ENCODE measurements at places on chromosomes 3 and 15. TPM values are rescaled to one million over a fixed set of nuclear protein-coding genes. Genes with fewer than 3 reads are reported as not detected.
A peak's percentile ranks its signal among the peaks of the same experiment; 100 is the strongest.

- no peak for DNase-seq
These were observed 188.7 kb upstream of the EIF1B start for GRCh38 chr3:40120806-40121205.

GRCh38 chr15:39451871-39452270, 129.0 kb upstream of the THBS1 start:
- no peak for DNase-seq

DNA sequence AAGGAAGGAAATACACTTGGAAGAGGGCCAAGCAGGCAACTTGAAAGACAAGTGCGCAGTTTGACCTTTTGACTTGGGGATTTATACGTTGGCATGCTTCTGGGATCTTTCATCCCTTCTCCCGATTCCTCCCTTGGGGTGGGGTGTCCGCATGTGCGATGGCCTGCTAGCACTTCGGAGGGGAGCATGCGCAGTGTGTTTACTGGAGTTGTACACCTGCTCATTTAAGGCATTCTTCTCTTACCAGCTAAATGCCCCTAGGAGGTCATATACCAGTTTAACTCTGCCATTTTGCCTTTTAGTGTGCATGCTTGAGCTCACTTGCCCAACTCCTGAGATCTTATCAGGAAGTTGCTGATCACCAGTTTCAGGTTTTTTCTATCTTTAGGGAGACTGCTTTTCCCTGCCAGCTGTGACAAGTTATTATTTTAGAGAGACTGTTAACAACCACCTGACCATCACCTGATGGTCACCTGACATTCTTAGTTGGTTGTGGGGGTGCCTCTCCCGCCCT, 63.5 kb downstream of the BFSP2 start:
- DNase-seq, result no peak

Gene GRK7
- total RNA-seq, result not detected

DNA sequence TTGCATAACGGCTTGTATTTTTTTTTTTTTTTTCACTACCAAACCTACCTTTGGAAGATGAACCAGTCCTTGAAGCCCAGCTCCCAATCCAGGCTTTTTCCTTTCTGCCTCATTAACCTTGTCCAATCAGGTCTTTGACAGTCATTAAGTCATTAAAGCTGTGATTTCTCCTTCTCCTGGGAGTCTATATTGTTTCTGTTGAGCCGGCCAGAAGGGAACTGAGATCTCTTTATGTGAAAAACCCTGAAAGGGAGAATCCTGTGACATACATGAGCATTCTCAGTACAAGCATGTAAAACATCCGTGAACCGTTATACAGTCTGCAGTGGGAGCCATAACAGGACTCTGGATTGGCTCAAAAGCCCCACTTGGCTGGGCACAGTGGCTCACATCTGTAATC, 40.0 kb downstream of the ZNF589 start:
- no peak for DNase-seq

DNA sequence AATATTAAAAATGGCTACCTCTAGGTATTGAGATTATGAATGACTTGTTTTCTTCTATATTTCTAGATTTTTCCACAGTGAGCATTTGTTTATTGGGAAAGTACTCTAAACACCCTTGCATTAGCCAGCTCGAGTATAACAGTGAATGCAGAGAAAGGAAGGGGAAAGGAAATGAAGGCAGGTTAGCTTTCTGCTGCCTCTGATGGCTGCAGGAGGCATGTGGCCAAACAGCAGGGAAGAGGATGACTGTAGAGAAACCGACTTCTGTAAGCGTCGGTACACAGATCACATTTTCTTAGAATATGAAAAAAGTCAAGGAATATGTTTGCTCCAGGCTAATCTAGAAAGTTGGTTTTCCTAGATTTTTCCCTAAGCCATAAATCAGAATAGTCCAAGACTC, 19.8 kb downstream of the GNB5 start:
- no peak for DNase-seq

DNA sequence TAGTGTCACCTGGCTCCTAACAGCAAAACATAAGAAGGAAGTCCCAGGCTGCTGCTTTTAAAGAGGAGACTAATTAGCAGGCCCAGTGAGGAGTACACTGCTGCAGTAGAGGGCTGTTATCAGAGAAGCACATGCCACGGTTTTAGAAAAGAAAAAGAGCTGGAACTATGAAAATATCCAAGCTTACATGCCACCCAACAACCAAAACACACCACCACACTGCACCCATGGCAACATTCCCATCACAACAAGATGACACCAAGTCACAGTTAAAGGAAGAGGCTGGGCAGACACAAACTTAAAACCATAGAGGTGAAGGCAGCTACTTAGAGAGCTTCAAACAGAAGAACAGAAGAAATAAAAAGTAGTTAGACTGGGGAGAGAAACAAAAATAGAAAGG, 37.0 kb downstream of the NPTN start:
- no peak for DNase-seq

Gene PPP1R14D
- total RNA-seq, result not detected

- DNase-seq, result peak; percentile 87
These were observed at the start of gene CLDN1 for GRCh38 chr3:190321789-190322603. TSS of gene CLDN1 (minus strand) at chr3:190322446. CDS start at chr3:190322206, 240 bp downstream.

GRCh38 chr3:123104550-123104949, 37.7 kb downstream of the PDIA5 start:
- no peak for DNase-seq

Gene TMC3
- total RNA-seq, result not detected

DNA sequence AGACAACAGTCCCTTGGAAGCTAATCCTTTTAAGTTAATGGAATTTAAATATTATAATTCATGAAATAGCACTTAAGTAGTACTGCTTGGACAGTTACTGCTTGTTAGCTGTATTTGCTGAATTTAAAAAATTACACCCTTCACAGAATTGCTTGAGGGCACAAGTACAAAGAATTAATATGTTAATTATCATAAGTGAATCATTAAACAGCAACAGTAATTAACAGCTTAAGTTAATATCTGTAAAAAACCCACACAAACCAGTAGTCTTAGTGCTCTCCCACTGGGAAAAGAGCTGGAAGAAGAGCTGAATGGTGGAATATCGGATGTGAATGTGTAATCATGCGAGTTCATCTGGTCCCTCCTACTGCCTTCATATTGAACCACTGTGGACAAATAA, 232.0 kb downstream of the CD47 start:
- DNase-seq, result no peak

Gene CACNA1D
- 1.9 TPM for total RNA-seq

DNA sequence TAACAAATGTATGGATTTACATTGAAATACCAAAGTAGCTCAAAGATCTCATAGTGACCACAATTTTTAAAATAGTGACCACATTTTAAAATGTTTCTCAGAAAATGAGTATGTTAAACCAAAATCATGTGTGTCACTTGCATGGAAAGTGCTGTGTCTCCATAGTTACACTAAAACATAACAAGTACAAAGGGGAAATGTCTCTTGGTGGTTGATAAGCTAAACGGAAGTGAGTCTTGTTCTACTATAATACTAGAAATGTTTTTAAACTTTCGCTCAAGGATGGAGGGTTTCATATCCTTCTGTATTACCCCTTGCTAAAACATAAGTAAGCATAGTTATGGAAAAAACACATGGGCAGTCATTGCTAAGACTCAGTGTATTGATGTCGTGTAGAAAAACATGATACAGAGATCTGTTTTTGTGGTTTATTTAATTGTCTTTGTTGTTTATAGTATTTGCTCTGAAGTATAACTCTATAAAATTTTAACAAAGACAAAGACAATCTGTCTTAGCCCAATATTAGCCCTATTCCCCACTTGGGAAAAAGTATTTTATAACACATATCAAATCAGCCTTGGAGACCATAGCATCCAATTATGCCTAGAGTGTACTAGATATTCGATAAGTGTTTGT, 27.0 kb upstream of the DENND4A start:
- no peak for DNase-seq

Gene SERPINI1
- total RNA-seq, result 5.8 TPM

DNA sequence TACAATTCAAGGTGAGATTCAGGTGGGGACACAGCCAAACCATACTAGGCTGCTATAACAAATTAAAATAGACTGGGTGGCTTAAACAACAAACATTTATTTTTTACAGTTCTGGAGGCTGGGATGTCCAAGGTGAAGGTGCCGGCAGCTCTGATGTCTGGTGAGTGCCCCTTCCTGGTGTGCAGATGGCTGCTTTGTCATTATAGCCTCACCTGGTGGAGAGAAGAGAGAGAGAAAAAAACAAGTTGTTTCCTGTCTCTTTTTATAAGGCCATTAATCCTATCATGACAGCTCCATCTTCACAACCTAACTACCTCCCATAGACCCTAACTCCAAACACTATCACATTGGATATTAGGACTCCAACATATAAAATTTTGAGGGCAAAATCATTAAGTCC, 279.7 kb downstream of the ZIC1 start:
- no peak for DNase-seq

DNA sequence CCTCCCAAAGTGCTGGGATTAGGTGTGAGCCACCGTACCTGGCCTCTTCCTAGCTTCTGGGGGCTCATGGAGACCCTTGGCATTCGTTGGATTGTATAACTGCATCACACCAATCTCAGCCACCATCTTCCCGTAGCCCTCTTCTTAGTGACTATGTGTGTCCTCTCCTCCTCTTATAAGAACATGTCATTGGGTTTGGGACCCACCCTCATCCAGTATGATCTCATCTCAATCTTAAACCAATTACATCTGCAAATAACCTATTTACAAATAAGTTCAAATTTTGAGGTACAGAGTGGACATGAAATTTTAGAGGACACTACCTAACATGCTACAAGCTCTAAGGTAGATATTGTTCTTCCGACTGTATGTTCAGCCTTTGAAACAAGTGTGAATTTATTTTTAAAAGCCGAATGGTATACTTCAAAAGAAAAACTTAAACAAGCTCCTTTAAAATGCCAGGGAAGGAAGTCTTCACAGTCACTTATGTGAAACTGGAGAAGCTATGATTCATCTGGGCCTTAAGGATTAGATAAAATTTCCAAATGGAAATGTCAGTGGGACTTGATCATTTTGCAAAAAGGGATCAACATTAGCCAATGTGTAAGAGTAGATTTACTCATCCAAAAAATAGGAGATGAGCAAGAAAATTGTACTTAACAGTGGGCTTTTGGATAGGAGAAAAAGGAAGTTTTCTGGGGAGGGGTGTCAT, 225.7 kb downstream of the MEX3B start:
- no peak for DNase-seq

DNA sequence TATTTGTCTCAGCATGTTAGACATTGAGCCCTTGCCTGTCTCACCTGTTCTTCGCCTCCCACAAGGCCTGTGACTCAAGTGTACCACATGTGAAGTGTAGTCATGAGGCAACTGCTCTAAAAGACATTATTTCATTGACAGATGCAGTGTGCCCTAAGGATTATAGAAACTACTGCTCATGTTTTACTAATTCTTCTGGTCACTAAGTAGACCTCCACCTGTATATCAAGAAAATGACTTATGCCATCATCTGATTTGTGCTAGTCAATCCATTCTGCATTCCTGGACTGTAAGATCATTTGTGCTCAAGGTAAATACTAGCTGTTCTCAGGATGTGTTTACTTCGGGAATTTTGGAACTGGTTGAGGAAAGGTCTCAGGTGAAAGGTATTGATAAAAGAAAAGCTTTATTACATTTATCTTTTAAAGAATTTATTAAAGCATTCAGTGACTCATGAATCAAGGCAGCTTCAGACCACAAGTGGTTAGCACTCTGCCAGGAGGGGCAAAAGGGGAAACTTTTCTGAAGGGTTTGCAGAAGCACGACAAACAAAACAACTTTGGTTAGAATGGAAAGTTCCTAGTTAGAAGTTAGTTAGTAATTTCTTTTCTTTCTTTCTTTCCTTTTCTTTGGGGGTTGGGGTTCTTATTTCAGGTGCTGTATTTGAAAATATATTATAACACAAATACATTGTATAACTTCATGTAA, 465.3 kb upstream of the CBLB start:
- no peak for DNase-seq

Gene PPCDC
- total RNA-seq, result 22.7 TPM

Gene MAP6D1
- 7.1 TPM for total RNA-seq

DNA sequence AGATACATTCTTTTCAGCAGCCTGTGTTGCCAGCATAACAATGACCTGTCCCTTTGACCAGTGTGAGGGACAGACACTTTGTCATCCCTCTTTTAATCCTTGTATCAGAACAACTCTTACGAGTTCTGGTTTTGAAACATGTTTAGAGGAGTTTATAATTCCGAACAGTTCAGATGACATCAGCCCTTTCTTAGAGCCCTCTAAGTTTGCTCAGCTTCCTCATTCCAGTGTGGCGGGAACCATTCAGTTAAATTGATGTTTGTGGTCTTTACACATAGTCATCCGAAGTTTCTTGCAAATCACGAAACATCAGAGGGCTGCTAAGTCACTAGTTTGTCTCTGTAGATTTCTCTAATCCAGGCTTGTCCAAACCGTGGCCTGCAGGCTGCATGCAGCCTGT, 102.5 kb downstream of the AKAP13 start:
- no peak for DNase-seq

DNA sequence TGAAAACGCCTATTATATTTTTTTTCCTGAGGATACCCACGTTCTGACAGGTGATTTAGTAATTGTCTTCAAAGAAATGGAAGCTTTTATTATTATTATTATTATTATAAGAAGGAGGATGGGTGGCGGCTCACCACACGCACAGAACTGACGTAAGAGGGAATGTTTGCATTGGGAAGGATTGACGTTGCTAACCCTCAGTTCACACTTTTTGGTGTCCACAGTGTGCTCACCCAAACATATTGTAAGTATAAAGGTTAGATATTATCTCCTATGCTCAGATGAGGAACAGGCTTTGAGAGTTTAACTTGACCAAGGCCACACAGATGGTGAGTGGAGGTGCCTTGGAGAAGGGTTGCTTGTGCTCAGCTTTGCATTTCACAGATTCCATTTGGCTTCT, 533.5 kb upstream of the TBL1XR1 start:
- no peak for DNase-seq

Gene OR5AC2
- total RNA-seq, result not detected

DNA sequence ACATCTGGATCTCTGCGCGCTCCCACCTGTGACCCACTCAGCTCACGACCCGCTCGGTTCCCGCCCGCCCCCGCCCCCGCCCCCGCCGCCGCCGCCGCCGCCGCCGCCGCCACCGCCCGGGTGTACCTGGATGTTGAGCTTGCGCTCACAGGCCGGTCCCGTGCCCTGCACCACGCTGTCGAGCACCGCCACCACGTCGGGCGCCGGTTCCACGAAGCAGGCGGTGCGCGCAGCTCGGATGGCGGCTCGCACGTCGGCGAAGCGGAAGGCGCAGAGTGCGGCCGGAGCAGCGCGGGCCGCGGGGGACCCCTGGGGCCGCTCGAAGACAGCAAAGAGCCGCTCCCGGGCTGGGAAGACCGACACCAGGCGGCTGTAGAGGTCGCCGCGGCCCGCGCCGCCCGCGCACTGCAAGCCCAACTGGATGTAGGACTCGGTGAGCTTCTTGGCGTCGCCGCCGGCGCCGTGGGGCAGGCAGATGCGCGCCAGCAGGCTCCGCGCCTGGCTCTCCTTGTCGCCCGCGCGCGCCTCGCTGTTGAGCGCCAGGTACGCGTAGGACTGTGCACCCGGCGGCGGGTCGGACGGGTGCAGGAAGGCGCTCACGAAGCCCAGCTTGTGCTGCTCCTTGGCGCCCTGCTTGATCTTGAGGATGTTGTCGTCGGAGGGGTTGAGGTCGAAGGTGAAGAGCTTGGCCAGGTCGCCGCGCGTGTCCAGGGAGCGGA, 1.1 kb downstream of the PLXND1 start:
- DNase-seq, result peak; percentile 58

Measured in H9 (cell line).